HS-5 (cell line): ENCODE measurements at places on chromosomes 1 and 21.

DNA sequence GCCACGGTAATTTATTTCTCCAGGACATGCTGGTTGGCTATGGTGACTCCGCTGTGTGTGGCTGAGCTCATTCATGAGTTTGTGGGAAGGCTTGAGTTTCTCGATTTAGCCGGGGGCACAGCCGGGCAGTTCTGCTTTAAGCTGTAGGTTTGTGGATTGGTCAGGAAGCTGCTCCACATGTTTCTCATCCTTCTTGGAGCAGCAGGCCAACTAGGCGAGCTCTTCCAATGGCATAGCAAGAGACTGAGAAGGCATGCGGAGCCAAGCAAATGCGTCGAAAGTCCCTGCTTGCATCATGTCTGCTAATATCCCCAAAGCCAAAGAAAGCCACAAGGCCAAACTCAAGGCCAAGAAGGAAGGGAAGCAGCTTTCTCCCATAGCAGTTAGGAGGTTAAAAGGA lies 71.6 kb upstream of the GREM2 start:
- no peak for DNase-seq

- no peak for DNase-seq
These were observed 56.5 kb downstream of the WLS start for GRCh38 chr1:68175621-68176398.

GRCh38 chr1:200780545-200781369 lies 42.1 kb downstream of the CAMSAP2 start:
- DNase-seq: no peak

- DNase-seq: no peak
These were observed 317.6 kb downstream of the SPATA17 start for GRCh38 chr1:217948741-217949140.

DNA sequence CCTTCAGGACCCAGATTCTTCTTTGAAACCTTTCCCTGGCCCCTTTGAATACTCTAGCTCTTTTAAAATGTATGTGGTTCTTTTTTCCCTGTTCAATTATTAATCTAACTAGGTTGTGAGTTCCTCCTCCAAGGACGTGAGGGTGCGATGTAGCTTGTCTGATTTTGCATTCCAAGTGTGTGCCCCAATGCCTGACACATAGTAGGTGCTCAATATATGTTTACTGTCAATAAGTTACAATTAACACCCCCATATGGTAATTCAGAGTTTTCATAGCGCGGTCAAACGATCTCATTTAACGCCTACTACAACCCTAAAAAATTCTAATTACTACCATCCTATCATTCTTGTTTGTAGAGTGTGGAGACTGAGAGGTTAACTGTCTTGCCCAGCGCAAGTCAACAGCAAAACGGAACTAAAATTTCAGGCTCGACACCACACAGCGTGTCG lies 482 bp upstream of the MTR start:
- no peak for DNase-seq

DNA sequence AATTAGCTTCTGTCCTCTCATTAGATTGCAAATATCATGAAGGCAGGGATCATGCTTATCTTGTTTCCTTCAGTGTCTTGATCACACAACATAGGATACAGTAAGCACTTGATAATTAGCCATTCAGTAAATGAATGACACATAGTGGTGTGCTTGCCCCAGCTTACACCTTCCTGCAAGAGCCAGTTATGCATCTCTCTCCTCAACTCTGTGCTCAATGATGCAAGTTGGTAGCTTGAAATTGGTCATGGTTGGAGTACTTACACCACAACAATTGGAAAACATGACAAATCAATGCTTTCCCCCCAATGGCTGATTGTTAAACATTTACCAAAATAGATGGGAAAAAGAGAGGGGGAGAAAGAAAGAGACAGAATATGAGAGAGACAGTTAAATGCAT lies 129.2 kb downstream of the NUF2 start:
- no peak for DNase-seq
